NCI-H1417 treated with DMSO at 0.1 percent for 48 hours (cell line): ENCODE measurements at places on chromosomes 3 and 15.
A peak's percentile ranks its signal among the peaks of the same experiment; 100 is the strongest.

GRCh38 chr15:100276506-100276905 lies 65.3 kb downstream of the ADAMTS17 start:
- DNase-seq = no peak

DNA sequence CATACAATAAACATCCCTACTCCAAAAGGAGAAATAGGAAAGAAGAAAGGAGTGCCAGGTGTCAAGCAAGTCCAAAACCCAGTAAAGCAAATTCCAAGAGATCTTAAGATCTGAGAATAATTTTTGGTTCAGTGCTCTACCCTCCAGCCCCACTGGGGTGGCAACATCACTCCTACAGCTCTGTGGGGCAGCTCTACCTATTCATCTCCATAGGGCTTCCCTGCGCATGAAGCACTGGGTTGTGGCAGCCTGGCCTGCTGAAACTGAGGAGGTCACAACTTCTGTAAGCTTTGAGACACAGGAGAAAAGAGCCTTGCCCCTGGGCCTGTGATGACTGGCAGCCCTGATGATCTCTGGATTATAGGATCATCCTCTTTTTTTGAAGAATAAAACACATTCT lies 378.2 kb upstream of the SOX14 start:
- no peak for DNase-seq

DNA sequence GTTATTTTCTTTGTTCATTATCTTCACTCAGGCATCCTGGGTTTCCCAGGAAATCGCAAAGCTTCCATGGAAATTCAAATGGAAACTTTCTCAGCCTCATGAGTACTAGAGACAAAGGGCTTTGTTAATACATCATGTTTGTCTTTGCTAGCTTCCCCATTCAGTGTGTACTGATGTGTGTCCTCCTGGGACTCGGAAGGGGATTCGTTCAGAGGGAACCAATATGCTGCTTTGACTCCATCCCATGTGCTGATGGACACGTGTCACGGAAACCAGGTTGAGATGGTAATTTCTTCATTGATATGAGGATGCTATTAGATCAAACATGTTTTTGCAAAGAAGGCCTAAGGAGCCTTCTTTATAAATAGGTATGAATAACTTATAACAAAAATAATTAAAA lies 87.0 kb upstream of the KCNAB1 start:
- no peak for DNase-seq

DNA sequence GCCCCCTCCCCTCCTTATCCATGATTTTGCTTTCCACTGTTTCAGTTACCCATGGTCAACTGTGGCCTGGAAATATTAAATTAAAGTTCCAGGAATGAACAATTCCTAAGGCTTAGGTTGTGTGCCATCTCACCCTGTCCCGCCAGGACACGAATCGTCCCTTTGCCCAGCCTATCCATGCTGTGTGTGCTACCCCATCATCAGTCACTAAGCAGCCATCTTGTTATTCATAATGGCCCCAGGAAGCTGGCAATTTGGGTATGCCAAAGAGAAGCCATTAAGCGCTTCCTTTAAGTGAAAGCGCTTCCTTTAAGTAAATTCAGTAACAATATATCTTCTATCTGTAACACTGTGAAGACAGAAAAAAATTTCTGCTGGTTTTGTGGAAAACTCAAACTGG lies 49.2 kb upstream of the LDHAL6B start:
- DNase-seq = no peak

DNA sequence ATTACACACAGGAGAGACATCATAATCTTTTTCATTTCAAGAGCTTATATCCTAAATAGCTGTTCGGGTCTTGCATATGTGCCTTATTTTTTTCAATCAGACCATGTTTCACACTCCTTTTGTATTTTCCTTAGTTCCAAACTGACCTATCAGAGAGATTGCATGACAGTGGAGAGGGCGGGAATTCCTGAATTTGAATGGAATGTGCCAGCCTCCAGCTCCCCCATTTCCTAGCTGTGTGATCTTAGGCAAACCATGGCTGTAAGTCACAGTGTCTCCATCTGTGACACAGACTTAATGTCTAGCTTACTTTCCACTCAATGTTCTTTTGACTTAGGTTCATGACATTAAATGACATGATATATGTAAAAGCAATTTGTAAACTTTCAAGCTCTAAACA lies 62.0 kb upstream of the CSTA start:
- DNase-seq = no peak

DNA sequence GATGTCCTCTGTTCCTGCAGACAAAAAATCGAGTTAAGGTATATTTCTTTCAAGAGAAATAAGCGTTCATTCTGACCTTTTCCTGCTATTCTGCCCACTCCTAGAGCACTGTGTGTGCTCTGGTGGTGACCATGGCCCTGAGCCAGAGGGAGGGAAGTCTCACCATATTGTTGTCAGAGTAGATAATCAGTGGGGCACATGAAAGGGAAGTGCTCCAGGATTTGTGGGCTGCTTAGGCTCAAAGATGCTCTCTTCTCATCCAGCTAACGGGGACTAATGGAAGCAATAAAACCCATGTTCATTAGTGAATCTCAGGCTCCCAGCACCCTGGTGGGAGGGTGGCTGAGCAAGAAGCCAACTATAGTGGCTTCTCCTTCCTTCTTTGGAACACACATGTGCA lies 70.7 kb upstream of the EOMES start:
- DNase-seq = no peak

GRCh38 chr3:114452937-114453336 lies 159.1 kb downstream of the TIGIT start:
- DNase-seq = no peak

DNA sequence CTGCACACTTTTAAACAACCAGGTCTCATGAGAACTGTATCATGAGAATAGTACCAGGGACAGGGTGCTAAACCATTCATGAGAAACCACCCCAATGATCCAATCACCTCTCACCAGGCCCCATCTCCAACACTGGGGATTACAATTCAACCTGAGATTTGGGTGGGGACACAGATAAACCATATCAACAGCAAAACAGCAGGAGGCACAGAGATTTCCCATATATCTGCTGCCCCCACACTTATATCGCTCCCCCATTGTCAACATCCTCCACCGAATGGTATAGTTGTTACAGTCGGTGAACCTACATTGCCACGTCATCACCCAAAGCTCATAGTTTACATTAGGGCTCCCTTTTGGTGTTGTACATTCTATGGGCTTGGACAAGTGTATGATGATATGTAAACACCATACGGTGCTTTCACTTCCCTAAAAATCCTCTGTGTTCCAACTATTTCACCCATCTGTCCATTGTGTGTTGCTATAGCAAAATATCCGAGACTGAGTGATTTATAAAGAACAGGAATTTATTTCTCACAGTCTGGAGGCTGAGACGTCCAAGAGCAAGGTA lies 224.8 kb downstream of the FAM43A start:
- no peak for DNase-seq

GRCh38 chr3:40237889-40238571 lies 71.5 kb upstream of the EIF1B start:
- no peak for DNase-seq

- DNase-seq = no peak
Measured at GRCh38 chr3:32240159-32240545, 1.7 kb downstream of the CMTM8 start.

DNA sequence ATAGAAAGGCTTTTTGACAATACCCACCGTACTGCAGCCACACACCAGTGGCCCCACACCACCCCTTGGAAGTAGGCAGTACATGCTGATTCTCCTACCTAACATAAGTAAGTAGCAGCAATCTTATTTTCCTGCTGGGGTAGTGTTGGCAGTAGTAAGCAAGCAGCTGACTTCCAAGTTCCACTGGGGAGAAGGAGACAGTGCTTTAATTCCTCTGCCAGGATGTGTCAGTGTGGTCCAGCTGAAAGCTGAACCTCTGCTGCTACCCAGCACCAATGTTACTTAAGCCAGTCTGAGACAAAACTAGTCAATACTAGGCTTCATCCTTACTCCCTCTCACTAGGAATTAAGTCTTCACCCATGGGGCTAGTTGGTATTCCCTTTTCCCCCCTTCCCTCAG lies 74.7 kb downstream of the DZIP3 start:
- DNase-seq = no peak

DNA sequence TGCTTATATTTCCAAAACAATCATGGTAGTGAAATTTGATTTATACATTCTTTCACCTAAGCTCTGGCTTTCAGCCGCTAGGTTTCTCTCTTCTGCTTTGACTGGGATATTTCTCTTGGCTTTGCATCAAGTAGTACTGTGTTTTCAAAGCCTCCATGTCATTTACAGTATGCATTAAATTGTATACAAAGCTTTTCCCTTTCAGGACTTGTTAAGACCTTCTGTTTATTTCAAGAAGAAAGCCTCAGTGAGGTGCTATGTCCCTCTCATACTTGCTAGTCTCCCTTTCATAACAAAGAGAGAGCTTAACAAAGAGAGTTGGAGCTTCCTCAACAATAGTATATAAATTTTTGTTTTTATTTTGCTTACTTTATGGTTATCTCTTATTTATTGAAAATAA lies 84.2 kb upstream of the SLC25A26 start:
- DNase-seq = no peak

DNA sequence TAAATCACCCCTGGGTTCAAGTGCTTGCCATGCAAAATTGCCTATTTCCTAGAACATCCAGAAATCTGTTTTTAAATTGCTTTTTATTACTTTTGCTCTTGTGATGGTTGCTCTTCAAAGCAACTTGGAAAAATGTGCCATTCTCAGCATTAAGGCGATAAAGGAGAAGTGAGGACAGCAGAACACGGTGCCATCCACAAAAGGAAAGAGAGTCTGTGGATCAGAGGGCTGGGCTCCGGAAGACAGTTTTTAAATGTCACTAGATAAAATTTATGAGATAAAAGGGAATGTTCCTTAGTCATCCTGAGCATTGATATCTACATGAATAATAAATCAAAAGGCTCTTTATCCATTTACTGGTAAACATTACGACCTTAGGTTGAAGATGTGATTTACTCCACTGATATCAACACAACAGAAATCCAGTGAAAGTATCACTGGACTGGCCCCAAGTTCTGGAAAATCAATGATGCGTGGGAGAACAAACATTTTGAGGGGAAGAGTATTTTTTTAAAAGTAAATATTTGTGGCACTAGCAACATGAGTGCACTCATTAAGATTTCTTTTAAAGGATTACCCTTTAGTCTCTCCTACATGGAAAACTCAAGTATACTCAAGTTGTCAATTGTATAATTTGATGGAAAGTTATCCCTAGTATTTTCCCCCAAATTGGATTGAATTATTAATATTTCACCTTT lies 554.7 kb downstream of the FHIT start:
- DNase-seq = no peak

- DNase-seq = no peak
Measured at GRCh38 chr3:126136428-126137220, 43.8 kb downstream of the ALDH1L1 start.

DNA sequence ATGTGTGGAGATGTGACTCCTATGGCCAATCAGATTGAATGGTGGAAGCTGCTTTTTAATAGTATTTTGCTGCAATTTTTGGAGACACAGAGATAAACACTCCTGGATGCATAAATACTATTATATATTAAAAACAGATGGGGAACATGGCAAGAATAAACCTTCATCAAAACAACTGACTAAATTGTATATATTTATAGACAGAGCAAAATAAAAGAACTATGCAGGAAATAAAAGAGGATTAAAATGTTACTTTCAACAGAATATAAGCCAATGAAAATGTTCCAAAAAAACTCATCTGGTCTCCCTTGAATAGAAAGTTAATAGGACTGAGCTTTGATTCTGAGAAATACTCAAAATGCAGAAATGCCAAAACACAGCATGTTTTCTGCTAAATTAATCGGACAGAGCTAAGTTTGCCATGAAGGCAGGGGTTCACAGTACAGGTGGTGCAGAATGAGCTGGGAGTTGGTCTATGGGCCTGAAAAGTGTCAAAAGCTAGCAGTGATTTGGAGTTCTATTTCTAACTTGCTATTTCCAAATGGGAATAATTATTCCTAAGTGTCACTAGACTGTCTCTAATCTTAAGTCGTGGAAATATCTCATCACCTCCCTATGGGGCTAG lies 227.2 kb downstream of the CNTN3 start:
- DNase-seq = no peak

- DNase-seq = peak; percentile 46
Measured at GRCh38 chr3:175948041-175948440, 1088.9 kb downstream of the NAALADL2 start.

GRCh38 chr3:185900228-185900627 lies 37.6 kb downstream of the TRA2B start:
- no peak for DNase-seq

DNA sequence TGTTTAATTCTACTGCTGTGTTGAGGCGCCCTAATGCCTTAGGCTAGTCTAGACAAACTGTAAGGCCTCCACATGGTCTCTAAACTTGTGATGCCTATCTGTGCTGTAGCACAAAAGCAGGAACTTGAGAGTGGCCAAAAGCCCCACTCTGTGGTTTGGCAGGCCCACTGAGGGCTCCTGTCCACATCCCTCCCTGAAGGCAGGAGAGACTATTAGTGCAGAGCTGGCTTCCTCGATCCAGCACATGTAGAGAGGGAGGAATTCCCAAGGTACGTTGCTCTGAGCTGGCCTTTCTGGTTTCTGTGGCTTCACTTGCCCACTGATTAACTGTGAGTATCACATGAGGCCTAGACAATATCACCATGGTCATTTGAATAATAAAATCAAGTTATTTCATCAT lies 90.6 kb downstream of the POLR2M start:
- no peak for DNase-seq

DNA sequence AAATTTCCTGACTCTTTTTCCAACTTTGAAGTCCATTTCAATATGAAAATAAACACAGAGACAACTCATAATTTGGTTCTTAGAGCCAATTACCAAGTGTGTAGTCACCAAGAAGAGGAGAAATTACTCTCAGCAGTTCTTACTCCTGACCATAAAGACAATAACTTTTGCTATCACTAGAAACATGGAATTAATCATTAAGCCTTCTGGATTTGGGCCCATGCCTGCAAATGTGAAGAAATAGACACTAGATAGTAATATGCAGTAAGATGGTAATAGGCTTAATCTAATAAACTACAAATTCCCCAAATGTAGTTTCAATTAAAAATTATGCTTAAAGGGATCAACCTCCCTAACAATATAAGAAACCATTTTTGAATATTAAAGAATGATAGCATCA lies 185.1 kb upstream of the AGTR1 start:
- no peak for DNase-seq

DNA sequence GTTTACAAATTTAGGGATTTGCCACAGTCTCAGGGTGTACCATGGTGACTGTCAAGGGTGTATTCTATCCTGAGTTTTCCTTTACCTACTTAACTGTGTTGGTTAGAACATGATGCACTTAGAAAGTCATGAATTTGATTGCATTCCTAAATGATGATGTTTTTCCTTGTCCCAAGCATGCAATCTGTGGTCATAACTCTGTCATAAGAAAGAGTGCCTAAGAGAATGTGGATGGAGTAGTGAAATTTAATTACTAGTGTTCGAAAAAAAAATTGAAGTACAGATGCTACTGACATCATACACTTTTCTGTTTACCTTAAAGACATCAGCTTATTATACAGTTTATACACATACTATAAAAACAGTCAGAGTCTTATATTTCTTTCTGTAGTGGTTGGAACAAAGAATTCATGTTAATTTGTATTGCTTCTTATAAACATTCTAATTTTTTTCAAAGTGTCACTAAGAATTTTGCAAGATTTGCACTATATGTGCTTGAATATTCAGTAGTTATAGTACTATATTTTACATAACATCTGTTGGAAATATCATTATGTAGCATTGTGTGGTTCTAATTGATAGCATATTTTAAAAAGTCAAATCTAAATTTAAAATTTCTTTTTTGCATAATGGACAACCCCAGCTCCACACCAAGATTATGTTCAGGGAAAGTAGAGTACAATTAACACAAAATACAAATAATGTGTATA lies 231.3 kb upstream of the KCNMB2 start:
- no peak for DNase-seq

- DNase-seq = no peak
Measured at GRCh38 chr3:47485812-47486211, 10.1 kb upstream of the SCAP start.
